ENCODE measurements at places on chromosomes 3 and 15.
A peak's percentile ranks its signal among the peaks of the same experiment; 100 is the strongest.

DNA sequence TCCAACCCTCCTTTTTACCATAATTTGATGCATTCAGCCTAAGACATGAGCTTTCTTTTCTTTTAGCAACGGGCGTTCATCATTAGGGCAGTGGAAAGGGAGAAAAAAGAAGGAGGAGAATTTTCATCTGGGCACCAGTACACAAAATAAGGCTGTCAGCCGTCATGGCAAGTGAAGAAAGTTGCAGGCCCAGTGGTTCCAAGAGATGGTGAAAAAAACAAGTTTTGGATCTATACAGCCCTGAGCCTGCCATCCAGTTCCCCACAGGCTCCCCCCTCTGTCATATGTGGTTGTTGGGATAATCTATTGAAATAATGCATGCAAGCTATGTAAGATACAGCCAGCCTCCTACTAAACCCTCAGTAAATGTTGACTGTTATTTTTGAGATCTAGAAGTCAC is 500.6 kb upstream of the PROK2 start:
- DNase-seq = no peak

DNA sequence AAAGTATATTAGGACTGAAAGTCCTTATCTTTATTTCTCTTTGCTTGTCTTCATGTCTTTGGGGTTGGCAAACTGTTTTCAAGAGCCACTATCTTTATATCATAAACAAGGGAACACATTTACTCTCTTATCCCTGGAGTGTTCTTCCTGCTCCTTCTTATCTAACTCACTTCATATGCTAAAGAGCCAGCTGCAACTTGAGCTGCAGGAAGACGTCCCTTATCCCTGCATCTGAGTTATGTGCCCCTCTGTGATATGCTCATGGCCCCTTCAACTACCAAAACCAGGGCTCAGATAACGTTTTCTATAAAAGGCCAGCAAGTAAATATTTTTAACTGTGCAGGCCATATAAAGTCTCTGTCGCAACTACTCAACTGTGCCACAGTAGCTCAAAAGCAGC is 137.0 kb upstream of the CRBN start:
- no peak for DNase-seq

DNA sequence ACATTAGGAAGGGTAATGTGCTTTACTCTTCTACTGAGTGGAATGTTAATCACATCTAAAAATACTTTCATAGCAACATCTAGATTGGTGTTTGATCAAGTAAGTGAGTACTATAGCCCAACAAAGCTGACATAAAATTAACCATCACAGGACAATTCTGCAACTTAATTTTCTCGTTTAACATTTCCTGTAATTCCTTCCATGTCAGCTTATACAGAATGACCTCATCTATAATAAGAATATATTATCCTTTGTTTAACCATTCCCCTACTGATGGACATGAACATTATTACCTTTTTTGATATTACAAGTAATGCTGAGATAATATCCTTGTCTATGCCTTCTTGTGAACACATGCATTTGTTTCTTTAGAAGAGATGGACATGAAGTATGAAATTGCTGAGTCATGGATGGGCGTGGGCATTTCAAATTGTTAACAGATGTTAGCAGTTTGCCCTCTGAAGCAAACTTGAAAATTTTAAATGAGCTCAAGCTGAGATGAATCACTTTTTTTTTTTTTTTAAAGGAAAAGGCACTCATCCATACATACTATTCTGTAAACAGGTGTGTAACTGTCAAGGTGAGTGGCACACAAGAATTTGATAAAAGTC is 85.1 kb downstream of the OXNAD1 start:
- no peak for DNase-seq

- no peak for DNase-seq
Observed at GRCh38 chr3:113212150-113212843, 940 bp downstream of the BOC start.

- DNase-seq = no peak
Observed at GRCh38 chr15:67082007-67082536, 16.7 kb downstream of the SMAD3 start.

DNA sequence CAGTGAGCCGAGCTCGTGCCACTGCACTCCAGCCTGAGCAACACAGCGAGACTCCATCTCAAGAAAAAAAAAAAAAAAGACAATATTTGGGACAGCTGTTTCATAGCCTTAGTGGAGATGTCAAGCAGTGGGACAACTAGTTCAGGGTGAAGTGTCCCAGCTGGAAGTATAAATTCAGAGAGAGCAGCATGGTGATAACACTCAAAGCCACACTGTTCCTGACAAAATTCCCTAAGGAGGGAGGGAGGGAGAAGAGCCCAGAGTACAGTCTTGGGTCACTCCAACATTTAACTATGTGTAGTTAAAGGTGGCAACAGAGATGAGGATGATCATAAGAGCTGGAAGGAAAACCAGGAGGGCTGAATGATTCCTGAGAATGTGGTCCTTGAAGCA is 21.1 kb upstream of the IP6K2 start:
- no peak for DNase-seq

GRCh38 chr3:50542177-50543034 is 25.1 kb downstream of the C3orf18 start:
- peak; percentile 54 for DNase-seq
